Fibroblast of mammary gland (primary cell): ENCODE measurements at places on chromosomes 1 and 21.
A peak's percentile ranks its signal among the peaks of the same experiment; 100 is the strongest.

- DNase-seq: no peak
Observed at GRCh38 chr1:48251323-48251722, 28.8 kb downstream of the SLC5A9 start.

DNA sequence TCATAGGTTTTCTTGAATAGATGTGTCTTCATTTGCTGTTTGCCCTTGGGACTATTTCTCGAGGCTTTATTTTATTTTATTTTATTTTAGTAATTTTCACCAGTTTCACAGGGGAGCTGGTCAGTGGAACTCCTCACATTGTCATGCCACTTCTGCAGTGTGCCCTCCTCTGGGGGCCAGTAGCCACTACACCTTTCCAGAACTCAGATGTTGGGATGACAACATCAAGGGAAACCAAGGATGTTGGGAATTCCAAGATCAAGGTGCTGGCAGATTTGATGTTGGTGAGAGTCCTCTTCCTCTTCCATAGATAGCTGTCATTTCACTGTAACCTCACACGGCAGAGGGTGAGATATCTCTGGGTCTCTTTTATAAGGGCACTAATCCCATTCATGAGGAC lies 35.5 kb downstream of the SLC26A9 start:
- DNase-seq: peak; percentile 23

DNA sequence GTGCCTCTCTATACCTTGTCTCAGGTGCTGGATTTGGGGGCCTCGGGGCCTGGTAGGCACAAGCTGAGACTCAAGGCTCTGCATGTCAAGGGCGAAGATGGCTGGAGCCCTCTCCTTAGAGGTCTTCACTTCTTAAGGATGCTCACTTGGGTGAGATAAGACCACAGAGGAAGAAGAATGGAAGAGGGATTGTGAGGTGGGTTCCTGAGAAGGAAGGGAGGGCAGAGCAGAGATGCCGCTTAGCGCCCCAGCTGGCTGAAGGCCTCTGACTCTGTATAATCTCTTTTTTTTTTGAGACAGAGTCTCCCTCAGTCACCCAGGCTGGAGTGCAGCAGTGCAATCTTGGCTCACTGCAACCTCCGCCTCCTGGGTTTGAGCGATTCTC lies 32.2 kb downstream of the SOX13 start:
- DNase-seq: no peak

- DNase-seq: no peak
Observed at GRCh38 chr1:181095260-181095659, 6.8 kb downstream of the IER5 start.

- DNase-seq: no peak
Observed at GRCh38 chr1:213669964-213670691, 317.6 kb upstream of the PROX1 start.

GRCh38 chr1:153441238-153441755 lies 19.2 kb downstream of the S100A7 start:
- DNase-seq: no peak

GRCh38 chr21:44569861-44570517 lies 3.5 kb upstream of the KRTAP10-4 start:
- DNase-seq: no peak

DNA sequence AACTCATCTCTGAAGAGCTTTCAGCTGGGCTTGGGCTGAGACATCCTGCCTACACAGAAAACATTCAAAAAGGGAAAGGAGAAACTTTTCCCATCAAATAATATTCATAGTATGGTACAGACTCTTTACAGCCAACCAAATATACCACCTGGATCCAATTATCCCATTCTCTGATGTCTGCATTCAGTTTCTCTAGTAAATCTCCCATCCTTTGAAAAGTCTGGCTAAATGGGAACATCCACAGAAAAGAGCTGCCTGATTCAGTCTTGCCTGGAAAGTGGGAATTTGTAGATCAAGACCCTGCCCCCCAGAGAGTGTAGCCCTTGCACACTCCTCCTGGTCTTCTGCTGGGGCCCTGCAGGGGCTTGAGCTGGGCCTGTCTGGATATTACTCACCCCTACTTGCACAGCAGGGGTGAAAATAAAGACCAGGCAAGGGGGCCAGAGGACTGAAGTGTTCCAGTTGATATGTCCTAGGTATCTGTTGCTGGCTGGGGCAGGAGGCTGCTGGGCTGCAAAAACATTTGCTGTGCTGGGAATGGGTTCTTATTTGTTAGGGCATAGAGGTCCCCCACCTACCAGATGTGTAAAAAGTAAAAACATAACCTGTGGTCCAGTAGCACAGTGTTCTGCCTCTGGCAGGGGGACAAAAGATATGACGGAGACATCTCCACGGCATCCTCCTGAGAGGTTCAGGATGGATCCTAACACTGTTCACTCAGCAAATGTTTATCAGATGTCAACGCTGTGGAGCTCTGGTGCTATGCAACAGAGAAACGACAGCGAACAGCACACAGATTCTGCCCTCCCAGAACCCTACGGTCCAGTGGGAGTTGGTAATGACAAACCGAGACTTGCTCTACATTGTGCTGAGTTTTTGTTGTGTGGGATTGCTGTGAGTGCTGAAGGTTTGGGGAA lies 140.3 kb downstream of the PLXNA2 start:
- peak; percentile 4 for DNase-seq

DNA sequence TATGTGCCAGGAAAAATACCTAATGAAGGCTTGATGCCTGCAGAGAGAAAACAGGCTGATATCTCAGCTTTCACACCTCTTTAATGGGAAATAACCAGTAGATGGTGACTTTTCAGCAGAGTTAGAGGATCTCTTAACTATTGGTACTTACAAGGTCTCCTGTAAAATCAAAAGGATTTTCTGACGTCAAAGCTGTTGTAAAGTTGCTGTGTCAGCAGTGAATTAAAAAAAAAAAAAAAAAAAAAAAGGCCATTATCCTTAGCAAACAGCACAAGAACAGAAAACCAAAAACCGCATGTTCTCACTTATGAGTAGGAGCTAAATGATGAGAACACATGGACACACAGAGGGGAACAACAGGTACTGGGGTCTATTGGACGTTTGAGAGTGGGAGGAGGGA lies 349.1 kb downstream of the AMY1C start:
- DNase-seq: no peak

GRCh38 chr1:11514366-11514765 lies 35.4 kb downstream of the DISP3 start:
- no peak for DNase-seq

DNA sequence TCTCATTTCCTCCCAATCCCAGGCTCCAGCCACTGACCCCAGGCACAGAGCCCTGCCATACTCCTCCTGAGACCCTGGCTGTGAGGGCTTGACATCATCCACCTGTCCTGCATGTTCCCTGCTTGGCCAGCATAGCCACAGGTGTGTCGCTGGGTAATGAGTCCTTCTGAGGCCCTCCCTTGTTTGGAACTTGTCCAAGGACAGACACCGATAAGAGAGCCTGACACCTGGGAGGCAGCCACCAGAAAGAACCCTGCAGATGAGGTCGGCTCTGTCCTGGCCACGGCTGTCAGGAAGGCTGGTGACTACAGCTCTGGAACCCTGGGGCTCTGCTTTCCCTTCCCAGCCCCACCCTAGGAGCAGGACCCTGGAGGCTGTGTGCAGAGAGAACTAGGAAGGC lies 34.6 kb downstream of the TMEM63A start:
- DNase-seq: no peak

DNA sequence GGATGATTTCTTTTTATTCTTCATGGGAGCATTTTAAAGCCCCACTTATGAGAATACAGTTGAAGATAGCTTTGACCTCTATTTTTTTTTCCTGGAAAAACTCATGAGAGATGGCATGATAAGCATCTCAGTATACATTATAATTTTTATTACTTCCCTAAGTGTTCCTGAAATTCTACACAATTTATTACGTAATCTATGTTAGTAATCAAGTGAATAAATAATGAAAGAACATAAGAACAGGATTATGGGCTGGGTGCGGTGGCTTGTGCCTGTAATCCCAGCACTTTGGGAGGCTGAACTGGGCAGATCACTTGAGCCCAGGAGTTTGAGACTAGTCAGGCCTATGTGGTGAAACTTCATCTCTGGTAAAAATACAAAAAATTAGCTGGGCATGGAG lies 13.2 kb upstream of the PRKAA2 start:
- no peak for DNase-seq

DNA sequence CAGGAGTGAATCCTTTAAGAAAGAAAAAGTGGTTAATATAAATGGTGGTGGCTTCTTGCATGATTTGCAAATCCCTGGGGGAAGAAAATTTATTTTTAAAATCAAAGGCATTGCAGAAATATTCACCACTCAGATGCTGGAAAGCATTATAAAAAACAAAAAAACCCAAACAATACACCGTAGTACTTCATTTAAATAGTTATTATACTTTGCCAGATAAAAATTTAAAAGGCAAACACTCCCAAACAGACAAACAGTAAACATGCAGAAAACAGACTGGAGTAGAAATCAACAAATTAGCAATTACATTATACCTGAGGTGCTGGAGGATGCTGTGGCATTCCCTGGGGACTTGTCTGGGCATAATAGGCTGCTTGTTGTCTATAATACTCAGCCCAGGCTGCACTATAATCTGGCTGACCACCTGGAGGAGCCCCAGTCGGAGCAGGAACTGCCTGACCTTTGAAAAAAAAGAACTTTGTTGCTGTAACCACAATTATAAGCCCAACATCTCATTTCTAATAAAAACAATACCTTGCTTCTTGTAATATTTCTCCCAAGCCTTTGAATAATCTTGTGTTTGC lies 29.9 kb downstream of the FUBP1 start:
- DNase-seq: peak; percentile 59
